ENCODE measurements at places on chromosomes 2 and 18. TPM values are rescaled to one million over a fixed set of nuclear protein-coding genes. Genes with fewer than 3 reads are reported as not detected.

Gene CCBE1
- 23.8 TPM for total RNA-seq

Gene NGEF
- total RNA-seq: 7.4 TPM

Gene FASTKD2
- 34.6 TPM for total RNA-seq

DNA sequence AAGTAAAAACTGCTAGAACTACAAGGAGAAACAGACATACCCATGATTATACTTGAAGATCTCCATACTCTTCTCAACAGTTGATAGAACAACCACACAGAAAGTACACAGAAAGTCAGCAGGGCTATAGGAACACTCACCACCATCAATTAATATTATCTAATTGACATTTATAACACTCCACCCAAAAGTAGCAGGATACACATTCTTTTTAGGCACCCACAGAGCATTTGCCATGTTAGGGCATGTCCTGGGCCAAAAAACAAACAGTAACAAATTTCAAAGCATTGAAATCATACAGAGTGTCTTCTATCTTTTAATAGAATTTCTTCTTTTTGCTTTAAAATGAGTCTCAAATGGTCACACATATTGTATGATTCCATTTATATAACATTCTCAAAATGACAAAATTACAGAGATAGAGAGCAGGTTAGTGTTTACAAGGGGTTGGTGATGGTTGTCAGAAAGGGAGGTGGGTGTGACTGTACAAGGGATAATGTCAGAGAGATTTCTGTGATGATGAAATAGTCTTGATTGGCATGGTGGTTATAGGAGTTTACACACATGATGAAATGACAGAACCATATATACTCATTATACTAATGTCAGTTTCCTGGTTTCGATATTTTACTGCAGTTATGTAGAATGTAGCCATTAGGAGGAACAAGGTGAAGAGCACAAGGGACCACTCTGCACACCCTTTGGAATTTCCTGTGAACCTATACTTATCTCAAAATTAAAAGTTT lies 82.8 kb downstream of the NCK2 start:
- peak; percentile 60 for DNase-seq

DNA sequence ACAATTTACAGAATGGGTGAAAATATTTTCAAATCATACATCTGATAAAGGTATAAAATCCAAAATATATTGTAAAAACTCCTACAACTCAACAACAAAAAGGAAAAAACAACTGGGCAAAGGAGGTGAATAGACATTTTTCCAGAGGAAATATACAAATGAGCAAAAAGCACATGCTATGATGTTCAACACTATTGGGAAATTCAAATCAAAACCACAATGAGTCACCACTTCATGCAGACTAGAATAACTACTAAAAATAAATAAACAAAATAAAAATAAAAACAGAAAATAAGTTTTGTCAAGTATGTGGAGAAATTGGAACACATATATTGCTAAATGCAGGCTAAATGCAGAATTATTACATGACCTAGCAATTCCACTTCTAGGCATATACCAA lies 120.9 kb downstream of the FSIP2 start:
- peak; percentile 54 for DNase-seq

GRCh38 chr2:47016172-47016913 lies 100.7 kb upstream of the MCFD2 start:
- DNase-seq: peak; percentile 67

GRCh38 chr18:27887711-27888495 lies 289.0 kb downstream of the CDH2 start:
- DNase-seq: no peak

DNA sequence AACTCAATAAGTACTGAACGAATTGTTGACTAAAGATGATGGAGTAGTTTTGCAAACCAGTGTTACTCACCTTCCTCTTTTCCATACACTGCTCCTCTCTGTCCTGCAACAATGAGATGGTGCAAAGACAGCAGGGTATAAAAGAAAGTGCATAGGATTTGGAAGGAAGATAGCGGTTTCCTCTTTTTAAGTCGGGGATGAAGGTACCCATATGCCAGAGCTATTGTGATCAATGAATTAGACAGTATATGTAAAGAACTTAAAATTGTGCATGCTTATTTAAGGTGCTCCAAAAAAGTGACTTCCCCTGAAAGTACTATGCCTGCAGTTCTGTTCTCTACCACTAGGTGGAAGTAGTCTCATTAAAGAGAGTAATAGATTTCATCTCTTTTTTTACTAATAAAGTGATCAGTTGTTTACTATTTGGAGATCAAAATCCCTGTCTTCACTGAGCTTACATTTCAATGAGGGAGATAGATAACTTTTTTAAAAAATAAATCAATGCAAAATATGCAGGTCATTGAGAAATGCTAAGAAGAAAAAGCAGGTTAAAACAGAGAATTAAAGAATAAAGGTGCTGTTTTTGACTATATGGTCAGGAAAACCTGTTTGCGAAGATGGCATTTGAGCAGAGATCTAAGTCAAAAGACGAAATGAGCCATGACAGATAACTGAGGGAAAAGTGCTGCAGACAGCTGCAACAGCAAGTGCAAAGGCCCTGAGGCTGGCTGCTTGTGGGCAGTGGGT lies 339.7 kb upstream of the SLC14A2 start:
- DNase-seq: peak; percentile 57

DNA sequence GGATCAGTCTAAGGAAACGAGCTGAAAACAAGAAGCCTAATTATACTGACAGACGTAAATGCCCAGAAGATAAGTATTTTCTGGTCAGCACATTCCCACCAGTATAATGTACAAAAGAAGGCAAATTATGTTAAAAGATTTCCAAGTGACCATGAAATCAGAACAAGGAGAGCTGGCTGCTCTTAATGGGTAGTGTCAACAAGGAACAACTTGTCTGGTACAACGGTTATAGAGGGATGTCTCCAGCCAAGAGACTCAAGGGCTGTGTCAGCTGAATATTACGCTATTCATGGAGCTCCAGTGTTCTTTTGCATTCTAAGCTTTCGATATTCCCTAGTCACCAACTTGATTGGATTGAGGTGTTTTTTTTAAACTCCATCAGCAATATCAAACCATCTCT lies 8.6 kb upstream of the L3MBTL4 start:
- DNase-seq: no peak

DNA sequence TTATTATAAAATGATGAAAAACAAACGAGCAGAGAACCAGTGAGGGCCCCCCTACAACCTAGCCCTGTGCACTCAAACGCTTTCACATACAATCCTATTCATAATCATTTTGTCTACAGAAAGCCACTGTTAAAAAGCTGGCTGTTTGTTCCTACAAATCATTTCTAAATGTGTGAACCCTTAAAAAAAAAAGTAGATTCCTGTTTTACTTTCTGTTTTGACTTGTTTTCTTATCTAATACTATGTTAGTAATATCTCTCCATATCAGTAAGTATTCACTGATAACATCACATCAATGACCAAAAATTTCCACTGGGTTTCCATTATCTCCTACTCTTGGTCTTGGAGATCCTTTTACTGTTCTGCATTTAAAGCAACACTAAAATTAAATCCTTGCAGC lies 128.8 kb upstream of the TTC39C start:
- no peak for DNase-seq

GRCh38 chr18:49435170-49435569 lies 25.3 kb downstream of the DYM start:
- DNase-seq: no peak

- no peak for DNase-seq
Measured at GRCh38 chr2:85810371-85811179, 56.8 kb downstream of the ATOH8 start.

DNA sequence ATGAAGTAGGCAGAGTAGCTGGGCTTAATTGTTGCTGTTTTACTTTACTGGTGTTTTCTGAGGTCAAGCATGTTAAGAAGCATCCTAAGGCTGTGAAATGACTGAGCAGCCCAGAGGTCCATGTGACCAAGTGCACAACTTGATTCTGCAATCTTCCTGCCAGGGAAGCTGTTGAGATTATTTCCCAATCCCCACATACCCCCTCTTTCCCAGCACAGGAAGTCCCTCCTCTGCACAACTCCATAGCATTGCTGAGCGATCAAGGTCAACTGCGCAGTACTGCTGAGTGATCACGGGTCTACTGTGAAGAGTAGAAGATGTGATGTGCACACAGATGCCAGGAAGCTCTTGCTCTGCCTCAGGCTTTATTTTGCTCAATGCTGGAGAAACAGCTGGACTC lies 105.8 kb downstream of the GALNT14 start:
- DNase-seq: no peak

DNA sequence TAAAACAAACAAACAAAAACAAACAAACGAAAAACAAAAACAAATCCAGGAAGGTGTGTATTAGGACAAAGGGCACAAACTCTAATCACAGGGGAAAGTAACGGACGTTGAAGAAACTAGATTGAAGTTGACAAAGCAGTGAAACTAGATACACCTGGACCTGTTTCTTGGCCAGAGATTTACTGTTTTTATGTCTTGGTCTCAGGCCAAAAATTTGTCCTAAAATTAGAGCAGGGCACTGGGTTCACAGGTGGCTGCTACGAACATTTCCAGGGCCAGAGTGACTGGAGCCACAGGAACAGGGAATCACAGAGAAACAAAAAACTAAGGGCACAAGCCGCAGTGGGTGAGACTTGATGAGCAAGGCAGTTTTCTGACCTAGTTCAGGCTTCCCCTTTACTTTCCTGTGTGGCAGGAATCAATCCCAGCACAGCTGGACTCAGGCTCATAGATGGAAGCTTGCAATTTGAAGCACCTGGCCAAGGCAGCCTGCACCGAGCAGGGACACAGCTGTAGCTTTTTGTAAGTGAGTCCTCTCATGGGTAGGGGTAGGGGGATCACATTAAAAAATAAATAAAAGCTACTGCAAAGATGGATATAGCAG lies 329.4 kb downstream of the DLGAP1 start:
- DNase-seq: no peak

- peak; percentile 59 for DNase-seq
Measured at GRCh38 chr18:62445386-62445917, 77.4 kb upstream of the ZCCHC2 start.

DNA sequence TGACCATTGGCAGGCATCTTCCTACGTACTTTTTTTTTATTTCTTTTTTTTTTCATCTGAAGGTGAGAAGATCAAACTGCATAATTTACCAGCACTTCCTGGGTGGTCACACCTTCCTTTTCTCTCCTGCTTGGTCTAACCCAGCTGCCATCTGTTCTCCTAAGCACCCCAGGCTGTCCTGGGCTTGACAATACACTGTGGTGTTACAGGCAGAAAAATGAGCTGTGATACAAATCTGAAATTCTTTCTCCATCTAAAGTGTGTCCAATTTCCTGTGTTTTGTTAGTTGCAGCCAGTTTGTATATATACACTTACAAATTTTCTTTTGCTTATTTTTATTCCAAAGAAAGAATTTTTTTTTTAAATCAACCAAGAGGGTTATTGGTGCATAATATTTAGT lies 786.0 kb upstream of the ZEB2 start:
- DNase-seq: no peak

GRCh38 chr2:176692533-176692932 lies 423.3 kb downstream of the MTX2 start:
- DNase-seq: no peak

GRCh38 chr2:54977149-54977548 lies 73.1 kb downstream of the RTN4 start:
- no peak for DNase-seq

DNA sequence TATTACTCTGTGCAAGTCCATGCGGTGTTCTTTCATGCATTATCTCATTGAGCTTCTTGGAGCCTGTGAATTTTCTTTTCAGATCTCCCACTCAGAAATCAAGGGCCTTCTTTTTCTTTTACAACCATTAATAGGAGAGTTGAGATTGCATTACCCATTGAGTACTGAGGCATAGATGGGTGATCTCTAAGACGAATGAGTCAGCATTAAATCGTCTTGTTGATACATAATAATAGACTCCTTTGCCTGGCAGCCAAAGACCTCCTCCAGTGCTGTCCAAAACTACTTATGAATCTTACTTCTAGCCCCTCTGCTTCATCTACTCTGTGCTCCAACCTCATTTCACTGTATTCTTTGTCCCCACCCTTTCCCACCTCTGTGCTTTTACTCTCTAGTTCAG lies 180.5 kb downstream of the AGPS start:
- peak; percentile 9 for DNase-seq

DNA sequence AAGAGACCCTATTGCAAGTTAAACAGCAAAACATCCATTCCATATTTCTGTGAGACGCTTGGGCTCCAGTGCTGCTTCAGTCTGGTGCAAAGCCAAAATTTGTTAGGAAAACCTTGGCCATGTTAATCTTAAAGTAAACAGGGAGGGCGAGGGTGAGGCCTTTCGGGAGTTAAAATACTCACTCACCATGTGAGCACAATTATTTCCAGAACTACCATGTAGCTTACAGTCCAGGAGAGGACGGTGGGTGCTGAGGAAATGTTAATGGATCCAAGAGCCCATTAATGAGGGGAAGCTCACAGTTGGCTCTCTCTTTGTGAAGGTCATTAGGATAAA lies 286.4 kb downstream of the SLC8A1 start:
- DNase-seq: no peak
